ENCODE measurements at places on chromosomes 1 and 21.

DNA sequence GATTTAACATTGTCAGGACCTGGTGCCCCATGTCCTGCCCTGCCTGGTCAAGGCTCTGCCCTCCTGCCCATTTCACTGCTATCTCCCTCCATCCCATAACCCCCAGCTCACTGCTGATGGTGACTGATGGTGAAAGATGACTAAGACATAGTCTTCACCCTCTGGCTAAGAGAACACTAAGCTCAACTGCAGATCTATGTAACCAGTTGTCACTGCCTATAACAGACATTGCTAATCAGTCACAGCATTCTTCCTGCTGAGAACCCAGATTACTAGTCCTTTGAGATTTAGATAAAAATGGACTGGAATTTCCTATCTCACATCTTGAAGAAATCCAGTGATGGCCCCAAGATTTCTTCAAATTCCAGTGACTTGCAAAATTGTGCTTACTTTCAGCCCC is 8.0 kb upstream of the ZNF362 start:
- no peak for DNase-seq

DNA sequence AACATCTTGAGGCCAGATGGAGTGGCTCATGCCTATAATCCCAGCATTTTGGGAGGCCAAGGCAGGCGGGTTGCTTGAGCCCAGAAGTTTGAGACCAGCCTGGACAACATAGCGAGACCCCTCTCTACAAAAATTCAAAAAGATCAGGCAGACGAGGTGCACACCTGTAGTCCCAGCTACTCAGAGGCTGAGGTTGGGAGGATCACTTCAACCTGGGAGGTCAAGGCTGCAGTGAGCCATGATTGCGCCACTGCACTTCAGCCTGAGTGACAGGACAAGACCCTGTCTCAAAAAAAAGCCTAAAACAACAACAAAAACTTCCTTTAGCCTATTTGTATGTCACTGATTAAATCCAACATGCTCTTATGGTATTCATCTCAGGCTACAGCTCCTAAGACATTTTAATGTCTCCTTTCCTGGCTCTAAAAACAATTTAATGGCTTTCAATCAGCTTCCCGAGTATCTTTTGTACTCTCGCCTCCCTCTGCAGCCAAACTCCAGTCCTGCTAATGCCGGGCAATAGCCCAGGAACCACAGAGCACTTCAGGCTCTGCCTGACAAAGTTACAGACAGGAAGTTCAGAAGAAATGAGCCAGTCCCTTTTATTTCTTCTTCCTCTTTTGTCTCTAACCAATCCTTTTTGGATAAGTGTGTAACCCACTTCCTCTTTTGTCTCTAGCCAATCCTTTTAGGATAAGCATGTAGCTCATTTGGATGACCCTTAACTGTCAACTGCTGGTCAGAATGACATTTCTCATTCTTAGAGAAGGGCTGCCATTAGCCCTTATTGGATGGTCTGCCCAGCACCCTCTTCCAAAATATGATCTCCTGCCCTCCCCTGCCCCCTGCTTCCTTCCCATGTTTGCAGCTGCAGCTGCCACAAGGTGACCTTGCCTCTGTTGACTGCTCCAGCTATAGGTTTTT is 6.6 kb upstream of the DOP1B start:
- no peak for DNase-seq

DNA sequence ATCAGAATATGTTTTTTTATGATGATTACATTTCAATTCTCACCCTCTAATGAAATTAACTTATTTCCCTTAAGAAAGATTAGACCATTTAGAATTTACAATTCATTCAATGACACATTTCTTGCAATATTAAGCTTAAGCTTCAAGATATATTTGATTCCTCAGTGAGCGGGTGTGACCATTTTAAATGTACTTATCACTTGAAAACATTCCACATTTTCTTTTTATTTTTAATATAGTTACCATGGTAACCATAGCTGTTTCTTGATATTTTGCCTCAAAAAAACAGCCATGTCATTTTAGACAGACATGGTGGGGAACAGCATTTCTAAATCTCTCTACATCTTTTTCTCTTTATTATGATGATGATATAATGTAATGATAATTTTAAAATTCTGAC is 1029.0 kb upstream of the B3GALT2 start:
- DNase-seq = no peak

- DNase-seq = no peak
Measured at GRCh38 chr1:75725861-75726361, 1.4 kb downstream of the ACADM start.

DNA sequence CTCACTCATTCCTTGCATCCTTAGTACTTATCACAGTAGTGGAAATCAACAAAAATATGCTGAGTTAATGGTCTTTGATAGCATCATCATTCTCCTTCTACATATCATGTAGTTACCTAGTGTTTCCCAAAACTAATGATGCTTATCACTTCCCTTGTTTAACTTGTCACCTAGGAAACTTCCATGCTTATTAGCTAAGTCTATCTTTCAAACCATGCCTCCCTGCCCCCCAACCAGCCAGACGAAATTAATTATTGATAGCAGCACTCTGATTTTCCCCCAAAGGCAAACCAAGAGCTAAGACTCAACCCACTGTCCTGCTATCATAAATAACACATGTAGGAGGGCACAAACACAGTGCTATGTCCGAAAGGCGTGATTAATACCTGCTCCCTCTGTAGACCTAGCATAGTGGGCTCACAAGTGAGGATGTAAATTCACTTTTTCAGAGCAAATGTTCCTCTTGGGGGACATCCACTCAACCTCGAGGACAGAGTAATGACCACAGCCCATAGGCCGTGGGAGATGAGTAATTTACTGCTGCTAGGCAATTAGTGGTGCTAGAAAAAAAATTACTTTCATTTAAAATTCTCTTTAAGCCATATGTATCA is 25.8 kb upstream of the LPAR3 start:
- DNase-seq = no peak

DNA sequence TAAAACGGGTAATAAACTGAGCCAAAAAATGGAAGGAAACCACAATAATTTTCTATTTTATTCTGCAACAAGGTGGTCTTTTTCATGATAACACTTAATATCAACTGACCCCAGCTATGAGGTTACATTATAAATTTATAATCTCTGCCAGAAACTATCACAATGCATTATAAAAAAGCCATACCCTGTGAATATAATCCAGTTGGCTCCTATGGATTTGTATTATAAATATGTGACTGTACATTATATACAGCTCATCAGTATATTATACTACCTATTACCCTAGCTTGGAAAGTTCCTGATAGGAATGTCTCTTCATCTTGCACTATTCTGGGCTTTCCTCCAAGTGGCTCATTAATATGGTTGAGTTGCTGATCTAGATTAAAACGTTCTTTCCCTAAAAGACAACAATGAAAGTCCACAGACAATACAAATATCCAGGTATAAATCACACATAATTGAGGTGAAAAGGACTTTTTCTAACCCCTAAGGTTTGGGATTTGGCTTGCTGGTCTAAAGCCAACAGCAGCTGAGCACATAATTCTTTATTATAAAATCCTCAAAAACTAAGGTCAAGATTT is 487.7 kb downstream of the TTLL7 start:
- no peak for DNase-seq

GRCh38 chr1:114094363-114094634 is 59.4 kb downstream of the SYT6 start:
- no peak for DNase-seq

GRCh38 chr1:53145051-53145600 is 2.7 kb upstream of the SLC1A7 start:
- no peak for DNase-seq

DNA sequence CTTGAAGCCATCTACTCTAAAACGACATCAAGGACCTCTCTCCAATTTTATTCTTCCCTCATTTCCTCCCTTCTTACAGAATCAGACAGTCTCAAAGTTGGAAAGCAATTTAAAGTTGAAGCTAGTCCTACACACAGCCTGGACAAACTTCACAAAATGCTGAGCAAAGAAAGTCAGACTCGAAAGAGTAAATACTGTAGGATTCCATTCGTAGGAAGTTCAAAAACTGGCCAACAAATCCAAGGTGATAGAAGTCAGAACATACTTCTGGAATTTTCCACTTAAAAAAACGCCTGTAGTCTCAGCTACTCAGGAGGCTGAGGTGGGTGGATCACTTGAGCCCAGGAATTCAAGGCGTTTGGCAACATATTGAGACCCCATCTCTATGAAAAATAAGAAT is 19.6 kb downstream of the SYF2 start:
- DNase-seq = no peak

- DNase-seq = no peak
Measured at GRCh38 chr1:78839704-78840277, 166.7 kb downstream of the ADGRL4 start.

DNA sequence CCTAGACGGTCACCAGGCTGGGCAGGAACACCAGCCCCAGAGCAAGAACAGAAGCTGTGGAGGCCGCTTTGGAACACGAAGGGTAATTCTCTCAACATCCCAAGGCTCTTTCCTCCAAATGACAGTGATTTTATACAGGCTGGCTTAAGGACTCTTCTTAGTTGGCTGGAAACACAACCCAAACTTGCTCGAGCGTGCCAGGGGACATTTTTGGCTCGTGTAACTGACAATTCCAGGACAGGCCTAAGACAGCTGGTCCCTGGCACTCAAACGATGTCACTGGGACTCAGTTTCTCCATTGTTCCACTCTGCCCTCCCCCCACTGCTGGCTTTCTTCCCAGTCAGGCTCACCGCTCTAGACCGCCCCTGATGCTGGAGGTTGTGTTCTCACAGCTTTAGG is 164.7 kb downstream of the NPHP4 start:
- DNase-seq = no peak

DNA sequence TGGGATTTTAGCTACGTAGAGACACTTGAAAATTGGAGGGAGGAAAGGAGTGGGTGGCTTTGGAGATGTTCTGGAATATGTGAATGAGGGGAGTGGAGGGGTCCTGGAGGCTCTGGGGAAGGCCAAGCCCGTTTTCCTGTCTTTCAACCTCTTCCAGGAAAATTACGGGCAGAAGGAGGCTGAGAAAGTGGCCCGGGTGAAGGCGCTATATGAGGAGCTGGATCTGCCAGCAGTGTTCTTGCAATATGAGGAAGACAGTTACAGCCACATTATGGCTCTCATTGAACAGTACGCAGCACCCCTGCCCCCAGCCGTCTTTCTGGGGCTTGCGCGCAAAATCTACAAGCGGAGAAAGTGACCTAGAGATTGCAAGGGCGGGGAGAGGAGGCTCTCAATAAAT is 442 bp upstream of the RUSC1 start:
- no peak for DNase-seq

GRCh38 chr1:101005183-101005582 is 20.4 kb downstream of the DPH5 start:
- no peak for DNase-seq

GRCh38 chr1:18721041-18721440 is 90.4 kb downstream of the PAX7 start:
- DNase-seq = no peak

DNA sequence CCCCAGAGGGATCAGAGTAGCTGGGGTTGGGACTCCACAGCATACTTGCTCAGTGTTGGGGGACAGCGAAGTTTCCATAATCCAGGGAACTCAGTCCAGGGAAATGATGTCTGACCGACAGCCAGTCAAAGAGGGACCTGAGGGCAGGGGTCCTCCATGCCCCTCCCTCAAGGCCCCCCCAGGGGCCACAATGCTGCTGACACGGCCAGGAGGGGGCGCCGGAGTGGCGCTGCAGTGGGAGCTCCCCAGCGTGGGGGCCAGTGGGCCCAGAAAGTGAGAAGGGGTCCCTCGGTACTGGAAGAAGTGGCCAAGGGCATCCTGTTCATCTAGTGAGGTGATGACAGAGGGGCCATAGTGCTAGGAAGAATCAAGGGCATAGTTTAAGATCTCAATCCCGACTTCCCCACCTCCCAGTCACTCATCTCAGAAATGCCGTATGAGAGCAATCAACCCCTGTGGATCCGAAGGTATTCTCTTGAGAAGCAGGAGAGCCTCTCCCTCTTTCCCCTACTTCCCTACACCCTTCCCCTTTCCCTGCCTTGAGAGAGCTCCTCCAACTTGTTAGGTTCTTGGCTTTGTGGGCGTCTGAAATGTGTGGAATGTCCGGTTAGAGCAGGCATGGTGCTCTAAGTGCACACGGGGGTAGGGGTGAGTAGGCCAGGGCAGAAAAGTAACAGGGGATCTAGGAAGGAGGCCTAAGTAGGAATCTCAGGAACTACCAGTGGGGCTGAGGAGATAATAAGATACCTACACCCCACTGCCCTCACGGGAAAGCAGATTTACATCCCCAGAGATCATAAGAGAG is 4.1 kb downstream of the NUDT17 start:
- DNase-seq = no peak

DNA sequence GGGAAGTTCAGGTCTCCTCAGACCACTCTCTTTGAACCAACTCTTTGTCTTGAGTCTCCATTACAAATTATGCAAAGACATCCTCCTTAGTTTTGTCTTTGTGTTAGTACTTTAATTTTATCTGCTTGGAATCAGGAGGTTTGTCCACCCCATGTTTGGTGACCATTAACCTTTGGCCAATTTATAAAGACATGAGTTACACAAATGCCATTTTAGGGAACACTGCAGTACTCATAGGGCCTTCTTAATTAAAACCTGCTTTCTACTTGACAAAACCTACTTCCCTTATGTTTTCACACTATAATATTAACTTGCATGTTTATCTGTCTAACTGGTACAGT is 7.9 kb upstream of the CDC73 start:
- no peak for DNase-seq

- DNase-seq = no peak
Measured at GRCh38 chr1:212158912-212159796, 123.6 kb downstream of the DTL start.

- no peak for DNase-seq
Measured at GRCh38 chr1:178353524-178353923, 143.2 kb downstream of the CLEC20A start.

DNA sequence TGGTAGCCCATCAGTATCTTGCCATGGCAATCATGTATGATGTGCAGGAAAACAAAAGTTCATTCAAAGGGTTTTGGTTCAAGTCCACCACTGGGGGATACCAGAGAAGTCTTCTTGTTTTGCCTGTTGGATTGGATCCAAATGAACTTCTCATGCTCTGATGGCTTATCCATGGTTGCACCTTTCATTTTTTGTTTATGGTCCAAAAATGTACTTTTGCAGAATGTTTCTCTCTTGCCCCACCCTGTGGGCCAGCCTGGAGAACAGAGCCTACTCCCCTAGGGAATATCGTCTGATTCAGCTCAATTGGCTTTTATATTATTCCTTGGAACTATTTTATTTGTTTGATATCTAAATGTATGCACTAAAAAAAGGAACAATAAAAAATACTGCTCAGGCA is 20.1 kb upstream of the CLCA1 start:
- no peak for DNase-seq

GRCh38 chr1:219433001-219433400 is 179.9 kb downstream of the ZC3H11B start:
- DNase-seq = no peak
